ENCODE measurements at places on chromosomes 2 and 18.
A peak's percentile ranks its signal among the peaks of the same experiment; 100 is the strongest.

DNA sequence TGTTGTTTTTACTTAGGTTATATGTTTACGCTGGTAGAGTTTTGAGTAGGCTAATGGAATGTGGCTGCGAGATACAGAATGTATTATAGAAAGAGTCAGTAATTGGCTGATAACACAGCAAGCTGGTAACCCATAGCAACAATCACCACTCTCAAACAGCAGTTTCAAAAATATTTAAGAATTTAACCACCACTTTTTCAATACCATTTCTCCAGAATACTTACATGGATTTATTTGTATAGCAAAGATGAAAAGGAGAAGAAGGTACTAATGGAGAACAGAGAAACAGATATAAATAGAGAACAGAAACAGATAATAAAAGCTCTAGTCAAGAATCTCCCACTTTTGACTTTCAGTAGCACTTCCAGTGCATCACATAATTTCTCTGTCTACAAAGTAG is 188.3 kb upstream of the SLC39A10 start:
- no peak for DNase-seq
- H3K27ac ChIP-seq = no peak overlapping the region
- H3K4me1 ChIP-seq = peaks cover 11% of the 10 kb centered on the region
- H3K4me3 ChIP-seq = no peak overlapping the region
- no peaks in the 10 kb centered on the region for H3K36me3 ChIP-seq
- no peaks in the 10 kb centered on the region for H3K27me3 ChIP-seq

GRCh38 chr2:171432206-171432968 is 1.4 kb downstream of the METTL8 start:
- no peak overlapping the region for H3K27ac ChIP-seq
- no peak for DNase-seq
- no peaks in the 10 kb centered on the region for H3K27me3 ChIP-seq
- H3K4me3 ChIP-seq = no peak overlapping the region

DNA sequence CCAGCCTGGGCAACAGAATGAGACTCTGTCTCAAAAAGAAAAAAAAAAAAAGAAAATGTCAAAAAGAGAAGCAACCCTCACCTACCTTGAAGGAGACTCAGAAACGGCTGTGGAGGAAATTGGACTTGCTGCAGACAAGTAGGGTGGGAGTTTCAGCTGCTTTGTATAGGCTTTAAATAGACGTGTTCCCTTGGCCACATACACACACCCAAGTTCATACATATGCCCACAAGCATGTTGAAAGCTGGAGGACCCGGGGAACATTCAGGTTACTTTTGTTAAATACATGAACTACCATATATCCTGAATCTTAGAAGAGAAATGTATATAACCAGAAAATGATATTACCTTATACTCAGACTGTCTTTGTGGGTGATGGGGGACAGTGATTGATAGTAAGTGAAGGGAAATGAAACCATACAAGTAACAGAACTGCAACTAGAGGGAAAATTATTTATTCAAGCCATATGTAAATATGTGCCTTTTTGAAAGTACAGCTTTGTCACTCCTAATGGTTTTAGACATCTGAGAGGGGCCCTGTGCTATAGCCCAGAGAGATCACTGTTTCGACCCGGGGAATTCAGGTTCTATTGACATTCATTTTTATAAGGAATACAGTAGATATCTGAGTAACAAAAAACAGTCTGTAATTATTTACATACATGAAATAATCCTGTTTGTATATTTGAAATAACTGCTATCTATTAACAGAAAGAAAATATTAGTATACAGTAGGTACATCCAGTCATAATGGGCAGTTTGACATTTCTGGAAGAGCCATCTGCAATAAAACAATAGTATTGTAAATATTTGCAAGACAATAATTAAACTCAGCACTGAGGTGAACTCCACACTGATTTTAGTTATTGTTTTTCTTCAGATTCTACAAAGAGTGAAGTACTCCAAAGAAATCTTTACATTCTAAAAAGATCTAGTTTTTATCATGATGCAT is 48.0 kb upstream of the TGIF1 start:
- no peak overlapping the region for H3K4me3 ChIP-seq
- no peaks in the 10 kb centered on the region for H3K27me3 ChIP-seq
- H3K4me1 ChIP-seq = peaks cover 7% of the 10 kb centered on the region
- DNase-seq = no peak

- no peak overlapping the region for H3K27ac ChIP-seq
- no peaks in the 10 kb centered on the region for H3K36me3 ChIP-seq
- H3K27me3 ChIP-seq = no peaks in the 10 kb centered on the region
- H3K4me3 ChIP-seq = peak overlapping the region; percentile 22
Observed at GRCh38 chr2:45860136-45861121, 209.0 kb downstream of the PRKCE start.

GRCh38 chr2:85949280-85949679 is 60.5 kb upstream of the ST3GAL5 start:
- H3K27ac ChIP-seq = no peak overlapping the region
- no peaks in the 10 kb centered on the region for H3K27me3 ChIP-seq
- DNase-seq = no peak
- no peak overlapping the region for H3K4me3 ChIP-seq
- no peaks in the 10 kb centered on the region for H3K36me3 ChIP-seq

- no peaks in the 10 kb centered on the region for H3K27me3 ChIP-seq
- no peaks in the 10 kb centered on the region for H3K36me3 ChIP-seq
- H3K27ac ChIP-seq = no peak overlapping the region
- no peaks in the 10 kb centered on the region for H3K4me1 ChIP-seq
- no peak for DNase-seq
Observed at GRCh38 chr2:239818531-239819011, 206.6 kb downstream of the NDUFA10 start.

GRCh38 chr2:238502088-238502810 is 75.5 kb downstream of the ASB1 start:
- H3K4me1 ChIP-seq = no peaks in the 10 kb centered on the region
- no peaks in the 10 kb centered on the region for H3K36me3 ChIP-seq
- no peak overlapping the region for H3K27ac ChIP-seq
- no peak overlapping the region for H3K4me3 ChIP-seq

DNA sequence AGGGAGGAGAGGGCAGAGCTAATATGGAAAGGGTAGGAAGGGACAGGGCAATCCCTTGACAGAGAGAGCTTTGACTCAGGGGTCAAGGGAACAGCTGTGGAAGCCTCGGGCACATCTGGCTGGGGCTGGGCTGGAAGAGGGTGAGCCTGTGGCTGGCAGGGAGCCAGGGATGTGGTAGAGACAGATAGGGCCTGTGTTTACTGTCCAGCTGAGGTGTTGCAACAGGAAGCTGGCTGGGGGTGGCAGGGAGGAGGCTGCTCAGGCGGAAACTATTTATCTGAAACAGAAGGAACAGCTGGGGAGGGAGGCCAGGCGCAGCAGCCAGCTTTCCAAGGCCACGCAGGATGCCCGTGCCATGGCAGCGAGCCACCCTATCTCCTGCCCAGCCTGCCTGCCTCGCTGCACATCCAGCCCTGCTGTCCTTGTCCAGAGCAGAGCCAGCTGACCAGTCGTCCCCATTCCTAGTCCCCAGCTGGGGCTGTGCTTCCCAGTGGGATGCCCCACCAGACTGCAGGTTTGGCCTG is 264.7 kb downstream of the CYP26B1 start:
- DNase-seq = no peak
- no peak overlapping the region for H3K27ac ChIP-seq
- no peaks in the 10 kb centered on the region for H3K4me1 ChIP-seq
- H3K27me3 ChIP-seq = no peaks in the 10 kb centered on the region
- H3K4me3 ChIP-seq = no peak overlapping the region

GRCh38 chr2:13240061-13240460 is 523.3 kb downstream of the TRIB2 start:
- H3K36me3 ChIP-seq = no peaks in the 10 kb centered on the region
- no peaks in the 10 kb centered on the region for H3K4me1 ChIP-seq
- H3K27ac ChIP-seq = no peak overlapping the region
- no peak overlapping the region for H3K4me3 ChIP-seq

- no peaks in the 10 kb centered on the region for H3K27me3 ChIP-seq
- no peaks in the 10 kb centered on the region for H3K36me3 ChIP-seq
- H3K4me1 ChIP-seq = no peaks in the 10 kb centered on the region
- DNase-seq = no peak
- no peak overlapping the region for H3K27ac ChIP-seq
Observed at GRCh38 chr2:226136739-226137138, 662.9 kb downstream of the IRS1 start.

GRCh38 chr2:33222309-33222708 is 254.1 kb upstream of the RASGRP3 start:
- no peak overlapping the region for H3K4me3 ChIP-seq
- H3K36me3 ChIP-seq = no peaks in the 10 kb centered on the region
- H3K4me1 ChIP-seq = no peaks in the 10 kb centered on the region
- DNase-seq = no peak
- H3K27me3 ChIP-seq = no peaks in the 10 kb centered on the region

DNA sequence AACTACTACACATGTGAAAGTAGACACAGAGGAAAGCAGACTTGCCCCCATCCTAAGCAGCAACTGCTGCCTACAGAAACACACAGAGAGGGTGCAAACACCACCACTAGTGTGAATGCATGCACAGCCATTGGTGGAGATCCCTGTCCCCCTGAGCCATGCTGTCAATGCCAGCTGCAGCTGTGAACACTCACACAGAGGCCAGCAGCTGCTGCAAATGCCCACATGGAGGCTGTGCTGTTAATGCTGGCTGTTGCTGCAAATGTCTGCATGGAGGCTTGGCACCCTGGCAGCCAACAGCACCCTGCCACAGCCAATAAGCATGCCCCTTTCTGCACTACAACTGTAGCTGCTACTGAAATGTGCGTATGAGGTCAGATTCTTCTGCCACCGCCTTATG is 355.0 kb downstream of the LNPK start:
- no peaks in the 10 kb centered on the region for H3K27me3 ChIP-seq
- no peaks in the 10 kb centered on the region for H3K36me3 ChIP-seq
- no peak overlapping the region for H3K4me3 ChIP-seq

DNA sequence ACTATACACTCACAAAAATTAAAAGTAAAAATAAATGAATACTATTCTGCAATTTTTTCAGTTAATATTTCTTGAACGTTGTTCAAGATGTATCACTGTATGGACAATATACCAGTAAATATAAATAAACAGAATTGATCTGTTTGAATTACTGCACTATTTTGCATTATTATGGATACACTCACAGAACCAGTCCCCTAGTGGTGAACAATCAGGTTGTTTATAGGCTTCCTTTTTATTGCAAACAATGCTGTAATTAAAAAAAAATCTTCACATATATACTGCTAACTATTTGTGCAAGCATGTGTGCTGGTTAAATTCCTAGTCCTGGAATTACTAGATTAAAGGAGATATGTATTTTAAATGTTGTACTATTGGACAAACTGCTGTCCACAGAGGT is 306.0 kb downstream of the FBXO15 start:
- no peak overlapping the region for H3K27ac ChIP-seq
- no peaks in the 10 kb centered on the region for H3K4me1 ChIP-seq
- H3K27me3 ChIP-seq = no peaks in the 10 kb centered on the region
- H3K36me3 ChIP-seq = no peaks in the 10 kb centered on the region
- no peak for DNase-seq

DNA sequence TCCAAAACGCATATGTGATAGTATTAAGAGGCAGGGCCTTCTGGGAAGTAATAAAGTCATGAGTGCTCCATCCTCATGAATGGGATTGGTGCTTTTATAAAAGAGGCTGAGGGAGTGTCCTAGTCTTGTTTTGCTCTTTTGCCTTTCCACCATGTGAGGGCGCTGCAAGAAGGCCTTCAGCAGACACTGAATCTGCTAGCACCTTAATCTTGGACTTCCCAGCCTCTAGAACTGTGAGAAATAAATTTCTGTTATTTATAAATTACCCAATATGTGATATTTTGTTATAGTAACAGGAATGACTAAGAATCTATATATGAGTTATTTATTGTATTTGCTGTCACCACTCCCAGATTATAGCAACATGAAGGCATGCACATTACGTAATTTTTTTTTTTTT is 63.5 kb downstream of the PLA2R1 start:
- H3K4me1 ChIP-seq = no peaks in the 10 kb centered on the region
- H3K27ac ChIP-seq = no peak overlapping the region
- no peaks in the 10 kb centered on the region for H3K36me3 ChIP-seq

GRCh38 chr2:54551123-54551756 is 95.1 kb downstream of the SPTBN1 start:
- no peak overlapping the region for H3K27ac ChIP-seq
- no peak overlapping the region for H3K4me3 ChIP-seq
- H3K27me3 ChIP-seq = no peaks in the 10 kb centered on the region
- no peak for DNase-seq
- no peaks in the 10 kb centered on the region for H3K4me1 ChIP-seq

DNA sequence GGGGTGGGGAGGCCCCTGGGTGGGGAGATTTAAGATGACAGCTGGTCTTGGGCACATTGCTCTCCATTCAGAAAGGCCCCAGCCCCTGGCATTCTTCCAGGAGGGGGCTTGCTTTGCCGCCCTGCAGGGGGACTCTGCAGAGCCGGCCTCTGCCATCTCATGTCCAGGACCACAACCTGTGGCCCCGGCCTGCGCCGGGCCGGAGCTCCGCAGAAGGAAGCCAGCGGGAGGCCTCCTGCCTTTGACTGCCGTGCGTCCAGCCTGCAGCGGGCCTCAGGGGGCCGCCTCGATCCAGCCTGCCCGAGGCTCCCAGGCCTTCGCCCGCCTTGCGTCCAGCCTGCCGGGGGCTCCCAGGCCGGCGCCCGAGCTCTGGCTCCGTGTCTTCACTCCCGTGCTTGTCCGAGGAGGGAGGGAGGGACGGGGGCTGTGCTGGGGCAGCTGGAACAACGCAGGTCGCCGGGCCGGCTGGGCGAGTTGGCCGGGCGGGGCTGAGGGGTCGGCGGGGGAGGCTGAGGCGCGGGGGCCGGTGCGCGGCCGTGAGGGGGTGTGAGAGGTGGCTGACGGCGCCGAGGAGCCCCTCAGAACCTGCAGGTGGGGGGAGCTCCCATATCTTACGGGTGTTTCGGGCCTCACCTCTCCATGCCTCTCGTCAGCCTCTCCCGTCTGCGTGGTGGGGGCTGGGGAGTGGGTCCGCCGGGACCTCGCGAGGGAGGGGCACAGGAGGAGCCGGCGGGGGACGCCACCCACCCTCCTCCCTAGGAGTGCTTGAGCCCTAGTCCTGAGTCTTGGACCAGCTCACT is 20.4 kb downstream of the GPC1 start:
- DNase-seq = no peak
- H3K4me3 ChIP-seq = no peak overlapping the region
- H3K36me3 ChIP-seq = no peaks in the 10 kb centered on the region

DNA sequence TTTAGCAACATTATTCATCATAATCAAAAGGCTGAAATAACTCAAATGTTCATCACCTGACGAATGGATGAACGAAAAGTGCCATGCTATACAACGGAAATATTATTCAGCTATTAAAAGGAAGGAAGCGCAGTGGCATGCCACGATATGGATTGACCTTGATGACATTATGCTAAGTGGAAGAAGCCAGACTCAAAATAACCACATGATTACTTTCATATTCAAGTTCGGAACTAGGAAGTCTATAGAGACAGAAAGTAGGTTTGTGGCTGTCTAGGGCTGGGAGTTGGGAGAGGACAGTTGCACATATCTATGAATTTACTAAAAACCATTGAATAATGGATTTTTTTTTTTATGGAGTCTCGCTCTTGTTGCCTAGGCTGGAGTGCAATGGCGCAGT is 13.4 kb upstream of the PDIA6 start:
- H3K27ac ChIP-seq = no peak overlapping the region
- no peak overlapping the region for H3K4me3 ChIP-seq
- H3K4me1 ChIP-seq = no peaks in the 10 kb centered on the region
- no peaks in the 10 kb centered on the region for H3K27me3 ChIP-seq
- no peak for DNase-seq

GRCh38 chr2:165277295-165277694 is 38.1 kb downstream of the SCN2A start:
- H3K27ac ChIP-seq = no peak overlapping the region
- H3K4me1 ChIP-seq = no peaks in the 10 kb centered on the region
- no peaks in the 10 kb centered on the region for H3K36me3 ChIP-seq

GRCh38 chr2:209451209-209451834 is 27.5 kb downstream of the MAP2 start:
- no peak overlapping the region for H3K27ac ChIP-seq
- no peak overlapping the region for H3K4me3 ChIP-seq
- no peak for DNase-seq
- no peaks in the 10 kb centered on the region for H3K4me1 ChIP-seq
- no peaks in the 10 kb centered on the region for H3K36me3 ChIP-seq
- H3K27me3 ChIP-seq = no peaks in the 10 kb centered on the region

Measured in CD4-positive, alpha-beta memory T cell (primary cell).